ENCODE measurements at places on chromosomes 4 and X. TPM values are rescaled to one million over a fixed set of nuclear protein-coding genes. Genes with fewer than 3 reads are reported as not detected.

ARMCX4 gene
- 5.5 TPM for total RNA-seq

H2AZ1 gene
- 74.3 TPM for total RNA-seq

BCLAF3 gene
- 20.7 TPM for total RNA-seq

CYLC1 gene
- not detected for total RNA-seq

NONO gene
- total RNA-seq: 442 TPM

SMIM10 gene
- total RNA-seq: 0.99 TPM

SH3BP2 gene
- total RNA-seq: 11.8 TPM

RS1 gene
- 0.17 TPM for total RNA-seq

FAT1 gene
- total RNA-seq: 251 TPM

UGT2B7 gene
- 137 TPM for total RNA-seq

CAPN6 gene
- total RNA-seq: 0.87 TPM

FAM149A gene
- 31.9 TPM for total RNA-seq

COX7B2 gene
- not detected for total RNA-seq

MAGED4 gene
- total RNA-seq: 31.8 TPM

ARX gene
- not detected for total RNA-seq

IBSP gene
- not detected for total RNA-seq

H2BW2 gene
- not detected for total RNA-seq

SATL1 gene
- not detected for total RNA-seq

TLR8 gene
- not detected for total RNA-seq

NXF2 gene
- total RNA-seq: not detected

GPM6B gene
- 0.87 TPM for total RNA-seq

MMRN1 gene
- total RNA-seq: 1.6 TPM

TLL1 gene
- total RNA-seq: 23.7 TPM

IRS4 gene
- not detected for total RNA-seq

XAGE1B gene
- total RNA-seq: not detected

SPATA4 gene
- total RNA-seq: 0.65 TPM

SSX7 gene
- total RNA-seq: not detected

SLC2A9 gene
- total RNA-seq: 30.4 TPM

PPEF2 gene
- not detected for total RNA-seq

LONRF3 gene
- total RNA-seq: 7.2 TPM

GLRA3 gene
- total RNA-seq: not detected

SLC9B1 gene
- 0.69 TPM for total RNA-seq

ARHGAP24 gene
- 7.8 TPM for total RNA-seq

TCEAL4 gene
- 30.2 TPM for total RNA-seq

HNRNPD gene
- 22.2 TPM for total RNA-seq

RTL5 gene
- 3.9 TPM for total RNA-seq

BTK gene
- not detected for total RNA-seq

NSUN7 gene
- 2.1 TPM for total RNA-seq
